ENCODE measurements at places on chromosomes 1 and 21. TPM values are rescaled to one million over a fixed set of nuclear protein-coding genes. Genes with fewer than 3 reads are reported as not detected.

DNA sequence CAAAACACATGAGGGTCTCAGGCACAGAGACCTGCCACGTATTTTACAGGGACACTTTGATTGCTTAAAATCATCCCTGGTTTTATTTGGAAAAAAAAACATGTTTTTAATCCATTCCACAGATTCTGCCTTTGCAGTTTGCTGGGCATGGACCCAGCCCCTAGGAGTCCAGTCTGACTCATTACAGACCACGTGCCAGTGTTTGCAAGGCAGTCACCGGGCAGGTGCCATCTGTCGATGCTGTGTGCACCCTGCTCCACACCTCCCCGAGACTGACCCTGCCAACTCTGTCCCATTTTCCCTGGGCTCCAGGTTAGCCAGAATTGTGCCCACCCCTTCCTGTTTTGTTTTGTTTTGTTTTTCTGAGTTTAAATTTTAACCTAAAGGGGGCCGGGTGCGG, 148.4 kb upstream of the TMEM51 start:
- DNase-seq: no peak

DNA sequence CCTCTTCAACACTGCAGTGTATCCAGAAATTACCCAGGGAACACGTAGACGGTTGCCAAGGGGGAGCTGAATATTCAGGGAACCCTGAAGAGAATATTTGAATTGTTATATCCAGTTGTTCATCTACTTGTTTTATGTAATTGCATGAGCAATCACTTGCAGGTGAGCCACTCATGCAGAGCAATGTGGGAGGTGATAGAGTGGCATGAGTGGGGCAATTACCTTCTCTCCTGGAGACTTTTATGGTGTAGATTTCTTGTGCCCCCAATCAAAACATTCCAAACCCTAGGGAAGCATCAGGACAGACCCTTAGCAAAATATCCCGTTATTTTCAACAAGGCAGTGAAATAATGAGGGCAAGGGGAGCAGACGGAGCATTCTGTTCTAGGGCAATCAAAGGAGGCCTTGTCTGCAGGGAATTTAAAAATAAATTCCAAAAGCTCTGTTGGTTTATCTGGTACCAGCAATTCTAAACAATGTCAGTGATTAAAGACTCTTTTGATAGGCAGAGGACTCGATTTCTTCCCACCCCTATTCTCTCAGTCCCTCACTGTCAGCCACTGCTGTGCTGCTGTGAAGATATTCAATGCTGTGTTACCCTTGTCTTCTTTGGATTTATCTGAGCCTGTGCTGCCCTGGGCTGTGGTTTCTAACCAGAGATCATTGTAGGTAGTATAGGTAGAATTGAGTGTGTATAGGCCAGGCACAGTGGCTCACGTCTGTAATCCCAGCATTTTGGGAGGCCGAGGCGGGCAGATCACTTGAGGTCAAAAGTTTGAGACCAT, 180.2 kb upstream of the MAP1LC3C start:
- DNase-seq: no peak

- no peak for DNase-seq
Observed at GRCh38 chr1:66553846-66554245, 19.9 kb downstream of the SGIP1 start.

Gene KRTAP21-2
- not detected for total RNA-seq

- DNase-seq: no peak
Observed at GRCh38 chr1:188325211-188325610, 1496.5 kb downstream of the PLA2G4A start.

Gene LAMC2
- total RNA-seq: 1.1 TPM

DNA sequence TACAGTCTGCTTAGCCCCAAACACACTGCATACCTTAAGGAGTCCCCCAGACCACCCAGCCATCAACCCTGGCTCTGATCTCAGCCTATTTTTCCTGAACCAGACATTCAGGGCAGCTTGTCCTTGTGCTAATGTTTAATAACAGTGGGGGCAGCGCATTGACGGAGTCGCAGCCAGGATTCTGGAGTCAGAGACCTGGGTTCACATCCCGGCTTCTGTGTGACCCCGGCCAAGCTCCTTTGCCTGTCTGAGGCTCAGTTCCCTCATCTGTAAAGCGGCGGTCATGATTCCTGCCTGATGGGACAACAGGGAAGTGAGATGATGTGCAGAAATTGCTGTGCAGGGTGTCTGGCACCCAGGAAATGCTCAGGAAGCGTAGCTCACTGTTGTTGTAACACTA, 63.1 kb downstream of the MATN1 start:
- DNase-seq: no peak

Gene FAM72C
- 0.20 TPM for total RNA-seq

DNA sequence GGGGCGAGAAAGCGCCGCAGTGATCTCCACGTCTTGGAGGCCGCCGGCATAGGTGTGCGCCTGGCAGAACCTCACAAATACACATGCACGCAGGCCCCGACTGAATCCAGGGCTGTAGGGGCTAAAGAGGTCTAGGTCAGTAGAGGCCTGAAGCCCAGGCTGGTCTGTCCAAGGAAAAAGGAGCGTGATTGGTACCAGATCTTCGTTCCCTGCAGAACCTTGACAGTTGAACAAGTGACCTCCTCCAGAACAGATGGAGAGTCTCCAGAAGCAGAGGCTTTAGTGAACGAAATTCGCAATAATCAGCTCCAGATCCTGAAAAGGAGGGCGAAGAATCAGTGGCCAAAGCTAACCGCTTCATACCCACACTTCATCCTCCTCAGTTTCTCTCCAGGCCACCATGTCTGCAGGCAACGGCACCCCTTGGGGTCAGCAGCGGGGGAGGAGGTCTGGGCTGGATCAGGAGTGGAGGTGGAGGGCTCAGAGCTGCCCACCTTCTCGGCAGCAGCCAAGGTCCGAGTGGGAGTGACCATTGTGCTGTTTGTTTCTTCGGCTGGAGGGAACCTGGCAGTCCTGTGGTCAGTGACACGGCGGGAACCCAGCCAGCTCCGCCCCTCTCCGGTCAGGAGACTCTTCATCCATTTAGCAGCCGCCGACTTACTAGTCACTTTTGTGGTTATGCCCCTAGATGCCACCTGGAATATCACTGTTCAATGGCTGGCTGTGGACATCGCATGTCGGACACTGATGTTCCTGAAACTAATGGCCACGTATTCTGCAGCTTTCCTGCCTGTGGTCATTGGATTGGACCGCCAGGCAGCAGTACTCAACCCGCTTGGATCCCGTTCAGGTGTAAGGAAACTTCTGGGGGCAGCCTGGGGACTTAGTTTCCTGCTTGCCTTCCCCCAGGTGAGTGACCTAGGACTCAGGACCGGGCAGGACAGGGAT, 749 bp upstream of the PEX11B start:
- peak; percentile 74 for DNase-seq

Gene RGS7
- total RNA-seq: under 0.01 TPM

Gene TNFAIP8L2
- total RNA-seq: 0.20 TPM

GRCh38 chr1:163450986-163451385, 129.2 kb downstream of the NUF2 start:
- DNase-seq: no peak

Gene ITLN1
- total RNA-seq: not detected

GRCh38 chr21:27346041-27346448, 379.2 kb upstream of the ADAMTS5 start:
- DNase-seq: no peak

Gene OR2L8
- total RNA-seq: not detected

Gene S100A1
- not detected for total RNA-seq

Gene OR2T2
- total RNA-seq: not detected

DNA sequence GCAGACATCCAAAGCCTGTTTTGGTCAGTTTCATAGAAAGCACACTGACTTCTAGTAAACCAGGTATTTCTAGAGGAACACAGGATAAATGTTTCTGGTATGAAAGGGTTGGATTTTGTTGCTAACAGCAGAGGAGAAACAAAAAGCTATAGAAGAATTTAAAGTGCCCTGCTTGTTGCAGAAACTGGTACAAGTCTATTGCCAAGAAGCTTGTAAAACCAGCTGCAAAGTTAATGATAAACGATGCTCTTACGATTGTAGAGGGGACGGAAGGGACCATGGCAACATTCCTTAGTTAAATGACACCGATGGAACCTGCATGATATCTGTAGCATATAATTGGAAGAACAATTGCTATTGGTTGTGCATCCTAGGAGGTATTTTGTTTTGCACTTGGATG, 40.1 kb downstream of the SLC35F3 start:
- DNase-seq: no peak

GRCh38 chr1:41409825-41410224, 48.6 kb downstream of the FOXO6 start:
- no peak for DNase-seq

DNA sequence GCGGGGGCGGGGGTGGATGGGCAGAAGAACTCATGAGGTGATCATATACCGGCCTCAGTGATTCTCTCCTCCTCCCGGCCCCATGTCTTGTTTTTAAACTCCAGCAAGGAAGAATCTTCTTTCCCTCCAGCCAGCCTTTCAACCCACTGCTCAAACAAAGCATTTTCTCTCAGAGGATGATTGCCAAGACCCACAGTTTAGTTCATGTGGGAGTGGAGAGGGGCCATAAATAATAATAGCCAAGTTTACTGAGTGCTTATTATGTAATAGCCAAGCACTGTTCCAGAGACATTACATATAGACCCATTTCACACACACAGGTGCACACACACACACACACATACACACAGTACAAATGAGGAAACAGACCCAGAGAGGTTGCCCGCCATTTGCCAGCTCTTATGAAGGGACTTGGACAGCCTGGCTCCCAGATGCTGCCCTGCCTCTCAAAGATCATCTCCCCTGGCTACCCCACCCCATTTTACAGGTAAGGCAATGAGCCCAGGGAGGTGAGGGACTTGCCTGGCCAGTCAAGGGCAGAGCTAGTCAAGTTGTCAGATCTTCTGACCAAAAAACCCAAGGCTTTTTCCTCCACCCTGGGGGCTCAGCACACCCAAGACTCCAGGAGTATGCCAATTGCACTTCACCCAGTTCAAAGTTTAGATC, 18.0 kb upstream of the BCAR3 start:
- no peak for DNase-seq

- DNase-seq: peak; percentile 52
Observed at GRCh38 chr1:98420376-98421084, 241.0 kb upstream of the SNX7 start.

DNA sequence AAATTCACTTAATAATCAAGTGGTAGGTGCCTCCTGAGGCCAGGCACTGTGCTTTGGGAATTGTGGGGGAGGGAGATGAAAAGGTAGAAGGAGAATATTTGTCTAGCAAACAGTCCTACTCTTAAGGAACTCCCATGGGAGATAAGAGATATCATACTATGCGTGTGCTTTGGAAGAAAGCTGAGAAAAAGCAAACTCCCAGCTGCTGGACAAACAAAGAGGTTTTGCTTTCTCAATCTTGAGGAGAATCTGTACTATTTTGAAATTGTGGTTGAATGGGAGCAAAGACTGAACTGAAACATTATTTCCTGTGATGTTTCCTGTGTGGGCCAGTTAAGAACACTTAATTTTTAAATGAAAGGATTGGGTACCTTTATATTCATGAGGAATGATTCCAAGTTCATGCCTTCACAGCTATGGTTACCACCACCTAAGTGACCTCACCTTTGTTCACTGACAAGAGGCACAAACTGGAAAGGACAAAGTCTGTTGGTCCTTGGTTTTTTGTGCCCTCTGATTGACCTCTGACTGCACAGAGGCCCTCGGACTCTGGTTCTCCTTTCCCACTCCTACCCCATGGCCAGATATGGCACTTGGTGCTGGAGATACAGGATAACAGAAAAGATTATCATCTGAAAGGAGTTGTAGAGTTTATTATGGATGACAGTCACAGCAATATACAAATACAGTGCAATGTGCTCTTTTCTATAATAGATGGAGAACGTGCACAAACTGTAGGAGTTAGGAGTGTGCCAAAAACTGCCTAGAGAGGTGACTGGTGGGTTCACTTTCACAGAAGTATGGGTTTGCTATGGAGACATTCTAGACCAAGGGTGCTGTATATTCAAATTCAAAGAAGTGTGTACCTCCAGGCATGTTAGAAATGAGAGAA, 1.6 kb downstream of the CD53 start:
- no peak for DNase-seq

DNA sequence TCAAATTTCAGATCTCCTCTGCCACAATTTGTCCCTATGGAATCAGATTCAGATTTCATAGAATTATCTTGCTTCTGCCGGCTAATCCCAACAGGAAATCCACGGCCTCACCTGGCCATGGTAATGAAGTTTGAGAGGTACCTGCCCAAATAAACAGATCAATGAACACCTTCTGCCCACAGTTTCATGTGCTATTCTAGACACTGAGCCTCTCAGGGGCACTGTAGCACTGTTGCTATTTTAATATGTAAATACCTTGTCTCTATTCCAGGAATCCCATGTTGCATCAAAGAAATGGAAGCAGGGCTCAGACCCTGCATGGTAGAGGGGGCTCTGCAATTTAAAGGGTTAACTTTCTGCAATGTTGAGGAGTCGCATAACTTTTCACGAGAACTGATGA, 593.1 kb downstream of the PTBP2 start:
- no peak for DNase-seq

Gene DYNLT5
- total RNA-seq: 0.40 TPM

GRCh38 chr1:77504986-77505385, 177.5 kb downstream of the ZZZ3 start:
- DNase-seq: peak; percentile 94

Gene KRTAP12-2
- total RNA-seq: not detected

- peak; percentile 55 for DNase-seq
Observed at GRCh38 chr1:204410688-204411450, 748 bp downstream of the PPP1R15B start.

DNA sequence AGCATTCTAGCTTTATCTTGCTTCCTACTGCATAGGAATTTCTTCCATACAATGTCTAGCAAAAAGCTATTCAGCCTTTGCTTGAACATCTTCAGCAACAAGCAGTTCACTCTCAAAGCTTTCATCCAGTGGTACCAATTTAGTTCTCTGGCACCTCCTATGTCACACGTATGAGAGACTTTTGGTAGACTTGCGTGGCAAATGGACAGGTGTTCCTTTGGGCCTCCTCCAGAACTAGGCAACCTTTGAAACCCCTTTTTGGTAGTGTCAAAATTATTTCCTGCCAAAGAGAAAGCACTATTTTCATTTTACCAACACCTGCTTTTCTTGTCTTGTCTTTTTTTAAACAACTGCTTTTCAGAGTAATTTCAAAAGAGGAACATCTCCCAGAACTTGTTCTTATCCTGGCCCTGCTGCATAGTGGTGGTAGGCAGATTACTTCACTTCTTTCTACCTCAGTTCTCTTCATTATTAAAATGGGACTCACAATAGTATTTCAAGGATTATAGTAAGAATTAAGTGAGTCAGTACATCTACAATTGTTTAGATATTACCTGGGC, 122.4 kb downstream of the MAST2 start:
- DNase-seq: no peak

Gene LRRC38
- 0.22 TPM for total RNA-seq

DNA sequence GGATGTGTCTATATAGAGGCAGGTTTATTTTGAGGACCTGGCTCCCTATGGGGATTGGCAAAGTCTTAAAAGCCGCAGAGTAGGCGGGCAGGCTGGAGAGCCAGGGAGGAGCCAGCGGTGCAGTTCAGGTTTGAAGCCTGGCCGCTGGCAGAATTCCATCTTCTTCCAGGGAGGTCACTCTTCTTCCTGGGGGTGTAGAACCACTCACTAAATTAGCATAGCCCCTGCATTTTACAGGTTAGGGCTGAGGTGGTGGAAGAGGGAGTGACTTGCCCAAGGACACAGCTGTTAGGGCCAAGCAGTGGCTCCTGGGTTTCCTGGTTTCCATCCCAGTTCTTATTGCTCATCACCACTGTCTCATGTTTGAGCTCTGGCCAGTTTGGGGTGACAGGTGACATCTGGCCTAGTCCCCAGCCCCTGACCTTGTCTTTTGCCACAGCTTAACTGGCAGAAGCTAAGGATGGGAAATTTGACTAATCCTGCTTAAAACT, 1.4 kb downstream of the PINK1 start:
- no peak for DNase-seq

Gene CHIA
- not detected for total RNA-seq
